ENCODE measurements at places on chromosomes 3 and 15.

GRCh38 chr15:66085128-66085527 lies 168.4 kb downstream of the MEGF11 start:
- no peak for DNase-seq

- no peak for DNase-seq
Observed at GRCh38 chr3:182739619-182740018, 53.7 kb upstream of the ATP11B start.

DNA sequence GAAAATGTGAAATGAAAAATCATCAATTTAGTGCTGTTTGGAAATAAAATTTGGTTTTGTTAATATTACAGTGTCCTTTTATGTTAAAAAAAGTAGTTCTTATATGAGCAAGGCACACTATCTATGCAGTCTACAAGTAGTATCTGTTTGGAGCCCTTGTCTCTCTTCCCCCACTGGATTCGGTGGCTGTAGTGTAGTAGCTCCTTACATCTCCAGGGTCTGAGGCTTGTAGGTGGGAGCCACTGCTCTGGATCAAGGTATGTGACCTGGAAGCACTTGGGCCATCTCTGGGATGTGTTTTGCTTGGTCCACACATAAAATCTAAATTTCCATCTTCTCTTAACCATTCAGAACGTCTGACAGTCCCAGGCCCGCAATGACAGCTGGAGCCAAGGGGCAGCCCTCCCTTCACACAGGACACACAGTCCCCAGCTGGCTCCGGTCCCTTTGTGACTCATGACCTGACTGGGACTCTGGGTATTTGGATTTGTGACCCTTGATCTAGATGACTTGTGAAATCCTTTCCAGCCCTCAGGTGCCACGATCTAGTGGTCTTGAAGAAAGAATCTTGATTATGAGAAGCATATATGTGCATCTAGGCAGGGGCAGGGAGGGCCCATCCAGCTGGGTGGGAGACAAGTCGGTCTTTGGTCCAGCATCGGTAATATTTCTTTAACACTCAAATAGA lies 80.0 kb downstream of the USP13 start:
- DNase-seq, result no peak

DNA sequence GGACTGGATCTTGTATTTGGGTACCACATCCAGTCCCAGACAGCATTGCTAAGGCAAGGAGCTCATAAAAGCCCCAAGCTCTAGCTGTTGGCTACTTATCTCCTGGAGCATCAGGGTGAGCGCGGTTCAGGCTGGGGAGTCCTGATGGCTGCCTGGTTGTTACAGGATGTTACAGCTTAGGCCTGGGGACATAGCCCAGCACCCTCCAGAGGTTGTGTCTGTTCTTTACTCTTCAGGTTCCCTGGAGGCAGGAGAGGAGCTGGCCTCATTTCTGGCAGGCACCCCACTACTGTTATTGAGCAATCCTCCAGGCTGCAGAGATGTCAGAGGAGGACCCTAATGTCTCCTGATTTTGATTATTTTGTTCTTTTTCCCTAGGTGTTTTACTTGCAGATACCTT lies 26.6 kb downstream of the APBA2 start:
- DNase-seq, result no peak

DNA sequence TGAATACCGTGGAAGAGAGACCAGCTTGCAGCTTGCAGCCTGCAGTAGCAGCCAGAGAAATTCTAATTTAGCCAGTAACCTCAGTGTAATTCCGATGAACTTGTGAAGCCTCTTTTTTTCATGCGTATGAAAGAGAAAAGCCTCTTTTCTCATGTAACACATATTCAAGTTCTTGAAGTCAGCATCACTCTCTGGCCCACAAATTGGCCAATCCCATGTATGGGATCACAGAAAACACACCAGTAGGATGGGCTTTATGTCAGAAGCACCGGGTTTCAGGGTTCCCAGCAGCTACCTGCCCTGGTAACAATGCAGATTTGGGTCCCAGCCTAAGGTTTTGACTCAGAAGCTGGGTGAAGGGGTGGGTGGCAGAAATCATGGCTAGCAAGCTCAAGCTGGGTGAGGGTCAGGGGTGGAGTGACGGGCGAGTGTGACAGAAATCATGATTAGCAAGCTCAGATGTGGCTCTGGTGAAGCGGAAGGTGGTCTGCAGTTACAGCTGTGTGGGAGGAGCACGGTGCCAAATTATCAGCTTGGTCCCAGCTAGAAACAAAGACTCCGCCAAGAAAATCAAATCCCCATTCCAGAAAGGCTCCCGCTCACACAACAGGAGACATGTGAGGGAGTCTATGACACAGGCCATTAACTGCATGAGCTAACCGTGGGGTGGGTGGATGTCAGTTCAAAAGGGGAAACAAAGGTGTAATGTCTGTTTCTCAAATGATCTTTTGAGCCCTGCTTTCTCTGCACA lies 86.6 kb downstream of the SNRK start:
- no peak for DNase-seq

DNA sequence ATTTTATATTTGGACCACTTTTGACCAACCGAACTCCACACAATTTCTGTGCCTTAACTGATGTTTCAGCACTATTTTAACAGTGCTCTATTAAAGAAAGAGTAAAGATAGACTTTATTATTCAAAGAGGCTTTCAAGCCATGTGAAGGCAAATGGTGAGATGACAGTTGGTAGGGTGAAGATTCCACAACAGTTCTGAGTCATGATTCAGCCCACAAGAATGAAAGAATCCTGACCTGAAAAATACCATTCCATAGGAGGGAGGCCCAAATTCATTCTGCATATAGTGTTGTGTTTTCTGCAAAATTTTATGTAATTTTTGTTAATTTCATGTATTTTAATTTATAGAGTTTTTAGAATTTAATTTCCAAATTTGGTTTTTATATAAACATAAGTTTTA lies 135.6 kb upstream of the STAC start:
- no peak for DNase-seq

GRCh38 chr15:88902221-88902835 lies 7.0 kb upstream of the HAPLN3 start:
- no peak for DNase-seq

- DNase-seq, result no peak
Observed at GRCh38 chr15:96107916-96108315, 222.6 kb upstream of the NR2F2 start.

- DNase-seq, result no peak
Observed at GRCh38 chr15:84761607-84762131, 13.3 kb downstream of the ZNF592 start.

DNA sequence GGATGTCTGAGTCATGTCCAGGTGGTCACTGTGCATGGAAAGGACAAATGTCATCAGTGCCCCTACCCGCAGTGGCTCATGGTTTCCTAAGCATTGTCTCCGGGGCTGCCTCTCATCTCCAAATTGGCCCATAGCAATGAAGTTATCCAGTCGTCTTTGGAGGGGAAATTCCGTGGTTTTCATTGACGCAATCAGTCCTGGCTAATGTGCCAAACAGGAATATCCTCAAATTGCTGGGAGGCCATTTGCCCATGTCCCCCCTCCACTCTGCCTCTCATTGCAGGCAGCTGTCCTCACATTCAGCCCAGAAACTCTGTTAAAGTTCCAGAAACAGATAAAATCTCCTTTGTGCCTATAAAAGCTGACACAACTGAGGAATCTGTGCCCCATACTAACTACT lies 81.6 kb downstream of the MCTP2 start:
- no peak for DNase-seq

DNA sequence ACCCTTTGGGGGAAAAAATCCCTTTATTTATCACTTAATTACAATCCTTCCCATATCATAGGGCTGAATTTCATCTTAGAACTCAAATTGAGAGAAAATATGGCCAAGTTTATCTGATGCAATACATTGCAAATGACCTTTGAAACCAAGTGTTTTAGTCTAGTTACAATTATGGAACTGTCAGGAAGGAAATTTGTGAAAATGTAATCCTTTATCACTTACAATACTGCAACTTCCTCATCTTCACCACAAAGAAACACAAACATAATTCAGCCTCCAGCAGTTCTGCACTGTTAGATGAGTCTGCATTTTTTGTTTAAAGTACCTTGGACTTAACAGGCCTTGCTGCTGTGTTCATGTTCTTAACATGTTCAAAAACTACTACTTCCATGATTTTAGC lies 4.6 kb downstream of the CCPG1 start:
- DNase-seq, result no peak

- no peak for DNase-seq
Observed at GRCh38 chr3:43043071-43043766, 62.7 kb downstream of the POMGNT2 start.

DNA sequence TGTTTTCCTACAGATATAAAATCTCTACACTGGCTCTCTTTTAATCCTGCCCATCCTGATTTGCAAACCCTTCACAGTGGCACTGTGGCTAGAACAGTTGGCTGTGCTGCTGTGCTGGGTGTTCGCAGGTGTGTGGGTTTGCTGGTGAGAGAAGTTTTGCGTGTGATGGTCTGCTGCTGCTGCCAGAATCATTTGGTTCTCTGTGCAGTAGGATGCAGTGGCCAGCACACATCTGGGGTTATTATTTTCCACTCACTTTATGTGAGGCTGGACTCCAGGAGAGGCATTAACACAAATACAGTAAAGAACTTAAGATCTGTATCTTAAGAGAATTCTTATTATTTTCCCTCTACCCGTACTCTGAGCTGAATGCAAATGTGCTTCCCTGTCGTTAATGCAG lies 16.0 kb upstream of the PSMD6 start:
- no peak for DNase-seq

- DNase-seq, result no peak
Observed at GRCh38 chr3:39754549-39754948, 54.9 kb upstream of the MYRIP start.

DNA sequence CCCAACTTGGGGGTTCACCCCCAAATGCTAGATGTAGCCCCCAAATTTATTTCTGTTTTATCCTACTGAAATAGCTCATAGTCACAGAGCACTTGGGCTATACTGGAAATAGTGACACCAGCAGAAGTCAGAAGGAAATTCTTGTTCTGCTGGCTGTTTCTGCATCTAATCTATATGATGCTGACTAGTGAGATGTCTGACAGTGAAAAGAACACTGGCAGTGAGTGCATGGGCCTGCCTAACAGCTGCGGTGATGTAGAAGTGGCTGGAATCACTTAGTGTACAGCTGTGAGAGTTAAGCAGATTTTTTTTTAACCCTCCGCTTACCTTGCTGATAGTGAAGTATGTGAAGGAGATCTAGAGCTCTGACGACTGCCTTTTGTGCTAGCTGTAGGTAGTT lies 14.0 kb downstream of the TTC14 start:
- no peak for DNase-seq

GRCh38 chr15:76334438-76335306 lies 1.9 kb upstream of the ISL2 start:
- no peak for DNase-seq

GRCh38 chr15:31065824-31066223 lies 35.7 kb downstream of the TRPM1 start:
- DNase-seq, result no peak

- no peak for DNase-seq
Observed at GRCh38 chr3:112131111-112131510, 1.9 kb downstream of the GCSAM start.

GRCh38 chr15:66651198-66651597 lies 50.8 kb upstream of the SMAD6 start:
- no peak for DNase-seq

DNA sequence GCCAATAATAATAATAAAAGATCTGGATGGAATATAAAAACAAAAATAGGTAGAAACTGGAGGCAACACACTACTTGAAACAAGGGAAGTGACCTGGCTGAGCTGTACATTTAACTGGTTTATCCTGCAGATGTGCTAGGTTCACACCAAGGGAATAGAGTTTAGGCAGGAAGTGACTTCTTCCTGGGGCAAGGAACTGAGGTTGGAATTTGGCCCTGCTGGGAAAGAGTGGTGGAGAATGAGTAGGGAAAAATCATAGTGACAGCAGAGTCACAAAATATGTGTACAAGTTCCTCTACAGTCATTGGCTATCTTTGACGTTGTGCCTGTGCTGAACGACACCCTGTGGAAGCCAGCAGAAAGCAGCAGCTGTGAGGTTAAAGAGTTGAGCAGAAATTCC lies 44.1 kb downstream of the ARHGAP11B start:
- DNase-seq, result no peak

GRCh38 chr3:188122571-188123169 lies 31.3 kb upstream of the LPP start:
- DNase-seq, result no peak
